ENCODE measurements at places on chromosomes 13 and 19.
A peak's percentile ranks its signal among the peaks of the same experiment; 100 is the strongest.

DNA sequence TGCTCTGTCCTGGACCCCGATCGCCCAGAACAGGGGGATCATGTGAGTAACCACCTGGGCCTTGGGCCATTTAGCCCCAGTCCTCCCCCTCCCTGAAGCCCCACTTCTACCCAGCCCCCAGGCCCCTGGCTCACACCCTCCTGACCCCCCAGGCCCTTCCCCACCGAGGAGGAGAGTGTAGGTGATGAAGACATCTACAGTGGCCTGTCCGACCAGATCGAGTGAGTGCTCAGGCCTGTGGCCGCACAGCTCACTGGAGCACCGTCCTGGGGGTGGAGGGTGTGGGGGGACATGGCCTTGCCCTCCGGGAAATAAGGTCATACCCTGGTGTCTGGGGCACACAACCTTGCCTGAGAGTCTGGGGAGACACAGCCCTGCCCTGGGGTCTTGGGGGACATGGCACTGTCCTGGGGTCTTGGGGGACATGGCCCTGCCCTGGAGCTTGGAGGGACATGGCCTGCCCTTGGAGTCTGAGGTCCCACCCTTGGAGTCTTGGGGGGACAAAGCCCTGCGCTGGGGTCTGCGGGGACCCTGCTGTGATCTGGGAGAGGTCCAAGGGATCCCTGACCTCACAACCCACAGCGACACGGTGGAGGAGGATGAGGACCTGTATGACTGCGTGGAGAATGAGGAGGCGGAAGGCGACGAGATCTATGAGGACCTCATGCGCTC is 49.3 kb downstream of the VAV1 start:
- DNase-seq = no peak

DNA sequence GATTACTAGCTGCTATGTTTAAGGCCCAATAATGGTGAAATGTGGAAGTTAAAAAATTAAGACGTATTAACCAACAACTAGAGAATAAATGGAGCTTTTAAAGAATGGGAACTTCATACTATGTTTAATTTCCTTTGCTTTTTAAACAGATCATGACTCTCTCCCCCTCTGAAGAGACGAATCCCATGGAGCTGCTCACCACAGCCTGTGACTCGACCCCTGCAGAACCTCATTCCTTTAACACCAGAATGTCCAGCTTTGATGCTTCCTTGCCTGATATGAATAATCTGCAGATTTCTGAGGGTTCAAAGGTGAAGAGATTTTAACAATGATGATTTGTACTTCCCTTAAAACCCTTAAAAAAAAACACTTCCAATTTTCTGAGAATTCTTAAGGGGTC is 53.0 kb downstream of the ZAR1L start:
- DNase-seq = no peak

- peak; percentile 74 for DNase-seq
Measured at GRCh38 chr19:33771384-33772101, 25.1 kb upstream of the KCTD15 start.

DNA sequence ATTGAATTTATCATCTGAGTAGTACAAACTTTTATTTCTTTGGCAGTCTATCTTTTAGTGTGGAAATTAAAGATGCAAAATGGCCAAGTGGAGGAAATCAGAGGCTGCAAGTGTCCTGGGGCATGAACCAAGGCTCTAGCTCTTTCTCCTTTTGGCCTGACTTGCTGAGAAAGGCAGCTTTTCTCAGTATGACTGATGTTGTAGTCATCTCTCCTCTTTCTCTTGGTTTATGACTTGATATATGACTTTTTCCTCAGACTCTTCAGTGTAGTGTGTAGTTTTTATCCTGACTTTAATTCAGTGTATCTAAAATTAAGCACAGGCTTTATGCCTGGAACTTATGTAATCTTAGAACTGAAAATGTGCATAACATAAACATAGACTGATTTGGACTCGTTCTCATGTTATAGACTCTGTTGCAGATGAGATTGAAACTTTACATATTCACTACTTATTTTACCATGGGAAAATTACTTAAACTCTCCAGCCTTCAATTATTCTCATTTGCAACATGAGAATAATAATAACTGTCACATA is 65.7 kb downstream of the SLITRK5 start:
- DNase-seq = no peak

DNA sequence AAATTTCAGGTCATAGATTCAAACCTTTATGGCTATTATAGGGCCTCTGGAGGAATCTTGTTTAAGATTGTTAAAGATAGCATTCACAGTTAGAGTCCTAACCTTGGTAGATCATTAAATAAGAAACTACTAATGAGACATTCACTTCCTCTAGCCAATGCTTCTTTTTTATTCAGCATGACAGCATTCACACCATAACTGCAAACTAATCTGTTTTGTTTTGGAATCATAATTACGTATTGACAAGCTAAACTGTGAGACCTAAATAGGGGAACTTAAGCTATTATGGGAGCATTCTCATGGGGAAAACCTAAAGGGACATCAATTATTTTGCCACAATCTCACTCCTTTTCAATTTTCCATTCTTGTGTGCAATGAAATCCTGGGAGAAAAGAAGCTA is 653.8 kb downstream of the PCDH9 start:
- no peak for DNase-seq

GRCh38 chr19:3319643-3320353 is 46.6 kb upstream of the NFIC start:
- no peak for DNase-seq

GRCh38 chr19:55193481-55193880 is 13.4 kb upstream of the SYT5 start:
- no peak for DNase-seq

- no peak for DNase-seq
Measured at GRCh38 chr13:92042522-92042921, 644.1 kb downstream of the GPC5 start.

DNA sequence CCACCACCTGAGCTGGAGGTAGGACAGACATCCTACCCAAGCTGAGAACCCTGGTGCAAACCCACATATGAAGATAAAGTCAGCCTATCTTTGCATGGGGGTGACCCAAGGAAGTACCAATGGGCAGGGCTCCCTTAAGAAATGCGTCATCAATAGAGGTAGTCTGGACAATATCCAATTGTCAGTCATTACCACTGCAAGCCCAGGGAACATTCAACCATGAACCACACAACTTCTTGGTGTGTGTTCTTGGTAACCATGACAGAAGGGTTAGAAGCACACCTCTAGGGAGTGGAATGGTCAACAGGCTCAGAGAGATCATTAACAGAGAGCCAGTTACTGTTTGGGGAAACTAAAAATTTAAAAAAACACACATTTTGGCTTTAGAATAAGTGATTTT is 34.7 kb upstream of the DOCK9 start:
- no peak for DNase-seq

- DNase-seq = no peak
Measured at GRCh38 chr19:35179830-35180229, 25.3 kb downstream of the FXYD5 start.

- no peak for DNase-seq
Measured at GRCh38 chr13:26185720-26186117, 36.4 kb downstream of the RNF6 start.

DNA sequence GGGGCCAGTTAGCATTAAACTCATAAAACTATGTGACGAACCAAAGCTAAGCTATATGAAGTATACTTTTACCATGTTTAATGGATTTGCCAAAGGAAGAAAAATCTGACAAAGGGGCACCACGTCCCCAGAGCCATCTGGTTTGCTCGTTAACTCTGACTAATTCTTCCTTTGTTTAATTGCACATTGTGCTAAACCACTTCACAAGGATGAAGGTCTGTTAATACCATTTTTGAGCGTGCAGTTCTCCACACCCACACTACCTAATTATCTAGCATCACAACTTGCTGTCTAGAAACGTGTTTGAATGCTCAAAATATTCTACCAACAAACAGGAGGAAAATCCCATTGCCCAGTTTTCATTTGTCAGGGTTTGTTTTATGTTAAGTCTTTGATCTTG is 74.8 kb downstream of the COL4A1 start:
- no peak for DNase-seq

DNA sequence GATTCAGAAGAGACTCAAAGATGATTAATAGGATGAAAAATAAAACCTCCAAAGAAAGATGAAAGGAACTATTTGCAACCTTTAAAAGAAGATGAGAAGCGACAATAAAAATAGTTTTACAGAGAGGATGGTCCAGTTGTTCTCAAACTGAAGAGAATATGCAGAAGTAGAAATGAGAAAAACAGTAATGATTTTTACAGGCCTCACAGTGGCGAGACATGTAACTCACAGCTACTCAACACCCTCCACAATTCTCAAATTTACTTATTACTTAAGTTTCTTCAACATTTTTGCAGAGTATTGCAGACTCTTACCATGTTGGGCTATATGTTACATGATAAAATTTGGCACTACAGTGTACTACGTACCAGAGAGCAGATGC is 20.8 kb downstream of the NUFIP1 start:
- DNase-seq = no peak

DNA sequence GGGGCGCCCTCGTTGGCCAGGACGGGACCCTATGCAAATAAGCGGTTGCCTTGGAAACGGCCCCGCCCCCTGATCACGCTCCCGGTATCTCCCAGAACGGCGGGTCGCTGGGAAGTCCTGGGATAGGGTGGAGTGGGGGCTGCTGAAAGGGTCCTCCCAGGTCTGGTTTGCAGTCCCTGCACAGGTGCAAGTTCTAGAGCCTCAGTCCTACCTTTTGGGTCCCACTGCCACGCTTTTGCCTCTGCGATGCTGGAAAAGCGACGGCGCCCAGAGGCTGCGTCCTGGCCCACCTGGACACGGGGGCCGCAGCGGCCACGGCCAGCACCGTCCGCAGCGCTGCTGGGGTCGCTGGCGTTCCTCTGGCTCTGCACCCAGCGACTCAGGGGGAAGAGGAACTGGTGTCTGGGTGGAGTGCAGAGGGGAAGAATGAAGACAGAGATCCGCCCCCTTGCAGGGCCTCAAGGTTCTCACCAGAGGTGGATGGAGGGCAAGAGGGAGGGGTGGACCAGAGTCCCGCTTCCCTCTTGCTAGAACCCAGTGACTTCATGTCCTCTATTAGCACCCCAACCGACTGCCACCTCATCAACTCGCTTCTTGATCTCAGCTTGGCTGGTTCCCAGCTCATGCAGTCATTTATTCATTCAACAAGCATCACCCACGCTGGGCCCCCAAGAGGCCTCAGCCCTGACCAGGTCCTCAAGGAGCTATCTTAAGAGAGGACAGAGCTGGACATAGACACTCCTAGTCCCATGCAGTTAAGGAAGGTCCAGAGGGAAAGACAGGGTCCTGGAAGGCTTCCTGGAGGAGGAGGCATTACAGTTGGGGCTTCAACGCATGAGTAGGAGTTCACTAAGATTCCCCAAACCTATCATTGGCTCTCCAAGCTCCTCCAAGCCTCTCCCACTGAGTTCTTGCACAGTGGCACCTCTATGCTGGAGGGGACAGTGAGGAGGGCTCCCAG is at the start of gene LRRC25:
LRRC25 (minus strand) TSS at position 381 of the 961 bp plus-strand sequence. CDS start 659 bp downstream, outside the sequence.
- DNase-seq = no peak

- peak; percentile 61 for DNase-seq
Measured at GRCh38 chr19:13978351-13979243, 26.3 kb downstream of the DCAF15 start.

DNA sequence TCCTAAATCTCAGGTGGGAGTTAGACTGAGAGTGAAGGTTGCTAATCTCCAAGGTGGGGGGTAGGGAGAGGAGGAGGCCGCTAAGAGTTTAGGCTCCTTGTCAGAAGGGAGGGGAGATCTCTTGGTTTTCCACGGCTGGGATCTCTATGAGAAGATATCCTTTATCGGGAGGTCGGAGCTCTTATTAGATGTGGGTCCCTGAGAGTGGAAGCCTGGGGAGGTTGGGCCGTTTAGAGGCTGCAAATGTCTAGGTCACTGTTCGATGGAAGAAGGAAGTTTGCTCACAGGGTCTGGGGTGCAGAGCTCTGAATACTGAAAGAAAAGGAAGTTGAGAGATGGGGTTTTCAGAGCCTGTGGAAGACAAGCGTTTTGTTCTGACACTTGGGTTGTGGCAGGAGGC is 3.8 kb downstream of the MYADM start:
- no peak for DNase-seq

GRCh38 chr13:85725433-85725832 is 73.8 kb downstream of the SLITRK6 start:
- no peak for DNase-seq

DNA sequence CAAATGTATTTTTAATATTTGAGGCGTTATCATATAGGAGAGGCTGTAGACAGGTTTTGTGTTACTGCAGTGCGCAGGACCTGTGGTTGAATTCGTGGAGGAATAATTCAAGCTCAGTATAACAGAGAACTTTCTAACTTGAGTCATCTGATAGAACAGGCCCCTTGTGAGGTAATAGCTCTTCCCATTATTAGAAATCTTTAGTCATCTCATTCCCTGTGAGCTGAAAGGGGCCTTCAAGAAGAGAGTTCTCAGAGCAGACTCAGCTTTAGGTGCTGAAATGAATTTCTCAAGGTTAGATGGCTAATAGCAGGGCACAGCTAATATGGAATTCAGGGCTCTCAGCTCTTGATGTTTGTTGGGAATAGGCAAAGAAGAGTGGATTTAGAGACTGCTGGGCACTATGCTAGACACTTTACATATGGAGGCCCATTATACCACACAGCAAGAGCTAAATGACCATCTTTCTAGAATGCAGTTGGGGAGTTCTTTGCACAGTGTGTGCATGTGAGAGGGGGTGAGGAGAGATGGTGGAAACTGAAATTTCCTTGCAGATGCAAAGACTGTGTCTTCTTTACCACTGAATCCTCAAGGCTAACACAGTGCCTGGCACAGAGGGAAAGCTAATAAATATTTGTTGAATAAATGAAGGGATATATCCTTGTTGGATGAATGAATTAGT is 89.5 kb downstream of the DGKH start:
- DNase-seq = peak; percentile 66
